ENCODE measurements at places on chromosomes 6 and 20.

DNA sequence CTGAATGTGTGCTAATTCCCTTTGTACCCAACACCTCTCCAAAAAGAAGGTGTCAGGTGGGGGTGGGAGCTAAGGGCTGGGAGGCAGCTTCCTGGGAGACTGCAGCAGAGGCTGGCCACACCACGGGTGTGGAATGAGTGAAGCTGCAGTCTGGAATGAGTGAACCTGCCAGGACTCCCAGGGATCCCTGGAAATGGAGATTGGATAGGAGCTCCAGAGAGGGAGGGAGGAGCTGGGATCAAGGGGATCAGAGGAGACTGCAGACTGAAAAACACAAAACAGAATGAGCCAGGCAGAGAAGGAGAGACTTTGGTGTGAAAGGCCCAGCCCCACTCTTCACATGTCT, 387.0 kb upstream of the SULF2 start:
- DNase-seq: no peak

- no peak for DNase-seq
Observed at GRCh38 chr20:44218446-44218845, 7.9 kb upstream of the OSER1 start.

GRCh38 chr6:103367212-103367611, 1492.5 kb downstream of the HACE1 start:
- DNase-seq: no peak

DNA sequence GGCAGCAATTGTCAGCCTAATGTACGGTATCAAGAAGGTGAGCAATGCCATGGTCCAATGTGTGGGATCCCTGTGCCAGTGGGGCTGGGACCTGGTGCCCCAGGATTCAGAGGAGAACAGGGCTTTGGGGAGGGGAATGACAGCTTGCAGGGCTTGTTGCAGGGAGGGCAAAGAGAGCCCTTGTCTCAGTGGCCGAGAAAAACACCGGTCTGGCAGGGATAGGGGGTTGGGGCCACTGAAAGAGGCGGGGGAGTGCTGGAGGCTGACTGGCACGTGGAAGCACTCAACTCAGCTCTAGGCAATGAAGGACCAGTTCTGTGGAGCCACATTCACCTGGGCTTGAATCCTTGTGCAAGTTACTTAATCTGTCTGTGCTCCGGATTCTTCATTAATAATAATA, 3.5 kb upstream of the MUCL3 start:
- DNase-seq: no peak
